ENCODE measurements at places on chromosomes 5 and 9.

DNA sequence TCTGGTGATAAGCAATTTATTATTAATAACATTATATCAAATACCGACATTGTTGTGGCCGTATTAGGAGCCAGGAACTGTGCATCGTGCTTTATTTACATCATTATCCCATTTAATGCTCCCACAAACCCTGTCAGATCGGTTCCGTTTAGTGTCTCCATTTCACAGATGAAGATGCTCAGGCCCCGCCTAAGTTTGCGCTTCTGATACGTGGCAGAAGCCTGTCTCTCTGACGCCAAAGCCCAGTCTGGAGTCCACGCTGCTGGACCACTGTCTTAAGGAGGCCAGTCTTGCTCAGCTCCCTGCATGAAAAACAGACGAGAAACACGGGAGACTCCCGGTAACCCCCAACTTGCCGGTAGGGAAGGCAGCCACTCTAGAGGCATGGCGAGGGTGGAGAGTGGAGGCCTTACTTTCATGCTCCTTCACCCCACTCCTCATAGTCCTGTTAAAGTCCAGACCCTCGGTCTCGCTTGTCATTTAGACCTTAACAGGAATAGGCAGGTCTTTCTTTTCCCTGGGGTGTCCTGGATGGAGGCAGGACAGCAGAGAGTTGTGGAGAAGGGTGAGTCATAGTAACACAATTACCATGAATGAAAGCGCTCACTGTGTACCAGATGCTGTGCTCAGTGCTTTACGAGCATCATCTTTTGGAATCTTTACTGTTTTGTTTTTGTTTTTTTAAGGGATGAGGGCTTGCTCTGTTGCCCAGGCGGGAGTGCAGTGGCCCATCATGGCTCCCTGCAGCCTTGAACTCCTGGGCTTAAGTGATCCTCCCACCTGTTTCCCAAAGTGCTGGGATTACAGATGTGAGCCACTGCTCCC, 872 bp downstream of the TXNDC15 start:
- DNase-seq = peak; percentile 29

- no peak for DNase-seq
Observed at GRCh38 chr9:97311798-97312500, 4.5 kb downstream of the CCDC180 start.

DNA sequence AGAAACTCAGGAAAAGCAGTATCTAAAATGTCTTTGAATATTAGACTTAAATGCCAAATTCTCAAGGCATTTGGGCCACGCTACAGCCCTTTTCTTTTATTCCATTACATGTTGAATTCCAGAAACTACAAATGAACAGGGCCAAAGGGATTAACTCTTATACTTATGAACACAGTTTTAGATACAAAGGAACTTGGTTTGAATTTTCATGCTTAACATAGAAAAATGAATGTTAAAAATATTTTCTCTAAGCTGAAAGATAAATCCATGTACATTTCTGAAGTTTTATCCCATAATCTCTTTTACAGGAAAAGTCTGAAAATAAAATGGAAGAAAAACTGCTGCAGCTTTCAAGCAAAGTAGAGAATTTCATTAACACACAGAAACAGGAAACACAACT, 56.8 kb downstream of the FAM81B start:
- no peak for DNase-seq

- DNase-seq = no peak
Observed at GRCh38 chr5:30436691-30437090, 756.8 kb upstream of the CDH6 start.

Measured in breast epithelium (tissue), 4 donors.